ENCODE measurements at places on chromosomes 12 and 14.

DNA sequence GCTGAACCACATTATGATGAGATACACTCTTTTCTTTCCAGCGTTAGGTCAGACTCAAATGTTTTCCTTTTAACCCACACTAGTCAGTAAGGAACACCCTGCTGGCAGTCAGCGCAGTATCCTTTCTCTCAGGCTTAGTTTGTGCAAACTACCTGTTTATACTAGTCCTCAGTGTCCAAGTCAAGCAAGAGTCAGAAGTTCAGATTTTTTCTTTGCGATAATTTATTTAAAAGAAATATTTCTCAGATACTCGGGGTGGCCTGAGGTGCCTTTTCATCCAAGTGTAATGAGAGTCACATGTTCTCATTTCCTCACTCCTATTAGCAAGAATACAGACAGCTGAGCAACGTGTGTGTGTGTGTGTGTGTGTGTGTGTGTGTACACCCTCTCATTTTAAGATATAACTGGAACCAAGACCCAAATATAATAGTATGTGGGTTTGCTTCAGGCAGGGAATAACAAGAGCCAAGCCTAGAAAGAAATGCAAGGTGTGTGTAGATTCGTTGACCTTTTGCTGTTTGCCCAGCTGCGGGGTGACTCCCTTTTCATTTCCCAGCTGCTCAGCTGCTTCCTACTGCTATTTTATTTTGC lies 182.7 kb downstream of the KICS2 start:
- DNase-seq, result no peak

DNA sequence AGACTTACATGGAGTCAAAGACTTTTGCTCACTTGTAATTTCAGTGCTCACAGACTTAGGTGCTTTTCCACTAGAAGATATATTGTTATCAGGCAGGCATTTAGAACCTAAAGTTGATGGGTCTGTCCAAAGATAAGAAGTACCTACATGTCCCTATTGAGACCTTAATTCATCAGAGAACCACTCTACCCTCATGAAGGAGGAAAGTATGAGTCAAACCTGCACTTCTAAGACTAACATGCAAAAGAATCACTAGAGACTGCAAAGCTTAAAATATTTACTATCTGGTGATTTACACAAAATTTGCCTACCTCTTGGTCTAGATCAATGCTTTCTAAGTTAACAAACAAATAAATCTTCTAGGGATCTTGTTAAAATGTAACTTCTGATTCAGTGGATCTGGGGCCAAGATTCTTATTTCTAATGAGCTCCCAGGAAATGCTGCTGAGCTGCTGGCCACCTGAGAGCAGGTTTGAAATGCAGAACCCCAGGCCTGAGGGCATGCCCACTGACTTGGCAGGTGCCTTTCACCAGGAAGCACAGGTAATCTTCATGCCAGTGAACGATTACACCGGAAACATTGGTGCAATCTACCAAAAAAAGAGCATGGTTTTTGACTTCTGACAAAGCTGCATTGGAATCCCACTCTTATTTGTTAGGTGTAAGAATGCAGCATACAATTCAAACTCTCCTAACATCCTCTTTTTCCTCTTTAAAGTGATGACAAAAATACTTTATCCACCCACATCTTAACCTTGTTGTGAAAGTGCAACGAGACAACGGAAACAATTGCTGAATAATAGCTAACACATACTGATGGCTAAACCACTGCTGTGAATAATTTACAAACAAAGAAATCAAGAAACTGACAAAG lies 214.2 kb downstream of the ADAMTS20 start:
- no peak for DNase-seq

- peak; percentile 49 for DNase-seq
Observed at GRCh38 chr12:123076604-123077297, 74.1 kb downstream of the PITPNM2 start.

DNA sequence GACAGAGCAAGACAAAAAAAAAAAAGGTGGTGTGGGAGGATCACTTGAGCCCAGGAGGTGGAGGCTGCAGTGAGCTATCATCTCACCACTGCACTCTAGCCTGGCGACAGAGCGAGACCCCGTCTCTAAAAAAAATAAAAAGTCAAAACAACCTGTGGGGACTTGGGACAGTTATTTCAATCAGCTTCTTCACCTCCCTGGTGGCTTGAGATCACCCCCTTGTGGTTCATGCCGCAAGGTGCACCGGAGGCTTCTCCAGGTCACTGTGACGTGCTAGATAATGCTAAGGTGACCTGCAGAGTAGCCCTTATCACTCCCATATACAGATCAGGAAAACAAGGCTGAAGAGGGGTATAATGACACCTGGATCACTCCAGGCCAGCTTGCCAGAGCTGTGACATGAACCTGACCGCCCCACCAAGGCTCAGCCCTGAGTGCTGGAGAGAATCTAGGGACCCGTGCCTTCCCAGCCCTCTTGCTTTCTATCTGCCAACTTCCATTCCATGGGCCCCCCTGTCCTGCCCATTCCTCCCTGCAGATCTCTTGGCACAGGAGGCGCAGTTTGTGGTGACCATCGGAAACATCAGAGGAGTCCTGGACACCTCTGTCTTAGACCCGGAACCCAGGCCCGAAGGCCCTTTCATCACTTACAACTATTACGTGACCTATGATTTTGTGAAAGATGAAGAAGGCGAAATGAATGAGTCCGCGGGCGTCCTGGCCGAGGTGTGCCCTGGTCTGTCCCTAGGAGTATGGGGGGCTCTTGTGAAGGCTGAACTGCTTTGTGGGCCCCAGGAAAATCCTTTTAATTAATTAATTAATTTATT lies 8.1 kb downstream of the LRRC43 start:
- peak; percentile 61 for DNase-seq

- DNase-seq, result no peak
Observed at GRCh38 chr12:92029902-92030586, 115.6 kb downstream of the BTG1 start.

GRCh38 chr14:74705613-74706500 lies 7.0 kb downstream of the AREL1 start:
- no peak for DNase-seq

DNA sequence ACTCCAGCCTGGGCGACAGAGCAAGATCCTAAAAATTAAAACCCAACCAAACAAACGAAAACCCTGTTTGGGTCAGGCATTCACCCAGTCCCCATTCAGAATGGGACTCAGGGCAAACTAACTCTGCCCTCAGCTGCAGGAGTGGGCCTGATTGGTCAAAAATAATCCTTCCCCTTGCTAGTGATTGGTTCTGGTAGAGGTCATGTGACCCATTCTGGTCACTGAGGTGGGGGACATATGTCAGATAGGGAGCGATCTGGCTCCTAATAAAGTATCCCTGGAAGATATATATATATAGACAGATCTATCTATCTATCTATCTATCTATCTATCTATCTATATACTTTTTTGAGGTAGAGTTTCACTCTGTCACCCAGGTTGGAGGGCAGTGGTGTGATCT lies 29.5 kb upstream of the MED13L start:
- DNase-seq, result no peak

GRCh38 chr12:94304566-94305061 lies 155.1 kb downstream of the CEP83 start:
- DNase-seq, result no peak

- no peak for DNase-seq
Observed at GRCh38 chr12:19994968-19995367, 373.4 kb upstream of the PDE3A start.

DNA sequence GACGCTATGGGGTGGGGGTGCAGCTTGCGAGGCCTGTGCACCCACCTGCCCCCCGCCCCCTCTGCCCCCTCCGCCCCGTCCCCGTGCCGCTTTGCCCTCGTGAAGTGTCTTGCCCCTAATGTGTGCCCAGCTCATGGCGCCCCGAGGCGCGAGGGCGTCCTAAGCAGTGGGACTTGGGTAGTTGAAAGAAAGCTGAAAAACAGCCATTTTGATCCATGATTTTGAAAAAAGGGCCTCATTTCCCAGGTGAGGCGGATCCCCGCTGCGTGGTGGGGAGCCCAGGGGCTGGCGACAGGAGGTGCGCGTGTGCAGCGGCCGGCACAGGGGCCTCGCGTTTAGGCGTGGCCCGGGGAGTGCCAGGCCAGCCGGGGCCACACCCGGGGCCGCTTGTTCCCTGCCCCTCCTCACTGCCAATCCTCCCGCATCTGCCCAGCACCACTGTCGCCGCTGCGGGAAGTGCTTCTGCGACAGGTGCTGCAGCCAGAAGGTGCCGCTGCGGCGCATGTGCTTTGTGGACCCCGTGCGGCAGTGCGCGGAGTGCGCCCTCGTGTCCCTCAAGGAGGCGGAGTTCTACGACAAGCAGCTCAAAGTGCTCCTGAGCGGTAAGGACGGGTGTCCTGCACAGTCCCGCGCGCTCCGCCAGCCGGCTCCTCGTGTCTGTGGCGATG lies 11.8 kb downstream of the ZFYVE21 start:
- no peak for DNase-seq

DNA sequence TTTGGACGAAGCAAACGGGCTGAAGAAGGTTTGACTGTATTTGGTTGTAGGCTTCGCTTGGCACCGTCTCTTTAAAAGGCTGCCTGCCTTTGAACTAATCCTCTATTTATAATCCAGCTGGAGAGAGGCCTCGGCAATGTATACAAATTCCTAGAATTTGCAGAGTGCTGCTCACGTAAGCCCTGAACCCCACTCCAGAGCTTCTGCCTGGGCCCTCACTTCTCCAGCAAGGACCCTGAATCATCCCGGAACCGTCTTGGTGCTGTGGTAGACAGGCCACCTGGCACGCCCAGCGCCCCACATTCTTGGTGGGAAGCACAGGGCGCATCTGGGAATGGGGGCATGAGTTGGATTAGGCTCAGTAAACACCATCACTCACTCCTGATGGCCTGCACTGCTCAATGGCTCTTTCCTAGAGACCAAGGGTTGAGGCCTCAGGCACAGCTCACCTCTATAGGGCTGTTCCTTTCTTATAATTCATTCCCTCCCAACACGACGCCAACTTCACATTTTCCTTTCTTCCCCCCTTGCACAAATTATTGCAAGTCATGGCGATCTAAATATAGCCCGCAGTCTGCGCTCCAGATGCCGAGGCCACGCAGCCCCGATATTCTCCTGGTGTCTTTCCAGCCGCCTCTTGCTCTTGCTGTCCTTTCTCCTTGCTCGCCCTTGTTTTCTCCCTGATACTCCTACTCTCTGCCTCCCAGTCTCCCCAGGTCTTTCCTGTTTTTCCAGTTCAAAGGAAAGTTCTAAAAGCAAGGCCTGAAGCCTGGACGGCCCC lies 141.0 kb downstream of the ZFP36L1 start:
- no peak for DNase-seq

All from activated T-cell treated with anti-CD3 and anti-CD28 coated beads for 4 hours (primary cell).